ENCODE measurements at places on chromosomes 11 and 22.

GRCh38 chr22:35972559-35972958 is 56.1 kb downstream of the RBFOX2 start:
- DNase-seq = no peak

GRCh38 chr11:111540114-111540936 is at the start of gene LAYN:
Gene LAYN, plus strand, starts transcription at chr11:111540720. Its CDS starts 124 bp downstream, at chr11:111540844.
- DNase-seq = no peak

GRCh38 chr11:59954219-59954847 is 9.5 kb upstream of the OOSP4A start:
- no peak for DNase-seq

- no peak for DNase-seq
Measured at GRCh38 chr11:66901964-66902390, 45.1 kb downstream of the LRFN4 start.

- no peak for DNase-seq
Measured at GRCh38 chr11:83521647-83522596, 235.8 kb upstream of the CCDC90B start.

DNA sequence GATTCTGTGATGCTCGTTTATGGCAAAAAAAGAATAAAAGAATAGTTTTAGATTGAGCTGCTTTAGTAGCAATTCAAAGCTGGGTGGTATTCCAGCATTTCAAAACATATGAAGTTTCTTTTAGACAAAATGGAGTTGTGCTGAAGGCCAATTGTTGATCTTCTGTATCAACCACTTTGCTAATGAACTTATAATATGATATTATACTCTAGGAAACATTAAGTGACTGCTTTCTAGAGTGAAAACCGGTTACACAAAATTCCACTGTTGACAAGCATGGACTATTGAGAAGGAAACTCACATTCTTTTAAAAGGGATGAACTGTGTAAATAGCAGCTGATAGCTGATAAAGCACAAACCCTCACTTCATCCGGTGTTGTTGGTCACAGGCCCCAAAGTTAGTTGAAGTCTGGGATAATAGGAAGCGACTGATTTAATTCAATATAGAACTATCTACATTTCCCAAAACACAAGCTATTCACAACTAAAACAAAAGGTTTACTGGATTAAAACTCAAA is 255.1 kb downstream of the CADM1 start:
- DNase-seq = no peak

- DNase-seq = no peak
Measured at GRCh38 chr11:57473285-57473841, 13.0 kb downstream of the RTN4RL2 start.

GRCh38 chr11:121449123-121449522 is 3.0 kb upstream of the SORL1 start:
- no peak for DNase-seq

DNA sequence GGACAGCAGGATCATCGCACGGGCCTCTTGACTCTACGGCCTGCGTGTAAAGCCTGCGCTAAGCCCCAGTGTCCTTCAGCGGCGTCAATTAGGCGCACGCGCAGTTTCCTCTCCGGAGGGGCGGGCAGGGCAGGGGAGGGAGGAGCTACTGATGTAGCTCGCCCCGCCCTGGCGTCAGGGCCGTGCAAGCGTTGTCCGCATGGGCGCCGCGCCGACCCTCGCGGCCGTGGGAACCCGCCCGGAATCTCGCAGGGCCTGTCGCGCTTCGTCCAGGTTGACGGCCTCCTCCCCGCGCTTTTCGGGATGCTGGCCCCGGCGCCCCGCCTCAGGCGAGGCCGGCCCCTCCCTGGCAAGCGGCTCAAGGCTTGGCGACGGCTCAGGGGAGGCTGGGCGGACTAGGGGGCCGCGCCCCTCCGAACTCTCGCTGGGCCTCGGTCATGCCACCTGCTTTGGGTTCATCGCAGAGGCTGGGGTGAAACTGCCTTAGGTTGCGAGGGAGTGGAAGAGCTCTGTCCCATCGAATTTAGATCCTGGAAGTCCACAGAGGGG is 61.1 kb downstream of the ST3GAL4 start:
- DNase-seq = peak; percentile 39

DNA sequence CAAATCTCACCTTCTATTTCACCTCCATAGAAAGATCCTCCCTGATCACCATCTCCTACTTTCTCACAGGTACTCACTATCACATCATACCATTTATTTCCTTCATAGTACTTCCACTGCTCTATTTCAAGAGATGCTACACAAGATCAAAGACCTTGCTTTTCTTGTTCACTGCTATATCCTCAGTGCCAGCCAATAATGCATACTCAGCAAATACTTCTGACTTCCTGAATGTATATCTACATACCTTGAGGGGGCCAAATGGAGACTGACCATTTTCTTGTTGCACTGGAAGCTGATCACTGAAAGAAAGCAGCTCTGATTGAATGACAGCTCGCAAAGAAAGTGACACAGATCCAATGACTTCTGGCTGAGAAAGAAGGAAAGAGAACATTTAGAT is 64.7 kb downstream of the C2CD3 start:
- no peak for DNase-seq

- DNase-seq = peak; percentile 22
Measured at GRCh38 chr22:20243537-20244249, 24.4 kb downstream of the RTN4R start.

DNA sequence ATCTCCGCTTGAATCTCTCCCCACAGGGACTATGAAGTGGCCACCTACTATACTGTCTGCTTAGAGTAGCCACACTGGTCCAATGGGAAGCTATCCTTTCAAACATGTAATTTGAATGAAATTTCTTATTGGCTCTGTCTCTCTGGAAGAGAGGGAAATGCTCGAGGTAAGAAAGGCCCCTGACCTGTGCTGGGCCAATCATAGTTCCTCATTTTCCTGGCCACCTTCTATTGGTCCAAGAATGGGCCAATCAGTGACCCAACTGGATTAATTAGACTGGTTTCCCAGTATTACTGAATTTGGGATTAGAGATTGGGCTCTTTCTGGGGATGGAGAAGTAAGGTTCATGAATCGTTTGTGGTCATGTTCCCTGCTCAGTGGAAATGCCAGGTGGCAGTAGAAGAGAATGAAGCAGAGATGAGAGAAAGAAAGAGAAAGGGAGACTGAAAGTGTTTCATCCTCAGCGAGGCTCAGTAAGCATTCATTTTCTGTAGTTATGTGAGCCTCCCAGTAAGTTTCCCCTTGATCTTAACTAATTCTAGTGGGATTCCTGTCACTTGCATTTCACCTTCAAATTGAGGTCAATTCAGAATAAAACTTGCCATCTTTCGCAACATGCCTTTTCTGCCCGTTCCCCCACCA is 8.4 kb upstream of the MMP20 start:
- DNase-seq = no peak

DNA sequence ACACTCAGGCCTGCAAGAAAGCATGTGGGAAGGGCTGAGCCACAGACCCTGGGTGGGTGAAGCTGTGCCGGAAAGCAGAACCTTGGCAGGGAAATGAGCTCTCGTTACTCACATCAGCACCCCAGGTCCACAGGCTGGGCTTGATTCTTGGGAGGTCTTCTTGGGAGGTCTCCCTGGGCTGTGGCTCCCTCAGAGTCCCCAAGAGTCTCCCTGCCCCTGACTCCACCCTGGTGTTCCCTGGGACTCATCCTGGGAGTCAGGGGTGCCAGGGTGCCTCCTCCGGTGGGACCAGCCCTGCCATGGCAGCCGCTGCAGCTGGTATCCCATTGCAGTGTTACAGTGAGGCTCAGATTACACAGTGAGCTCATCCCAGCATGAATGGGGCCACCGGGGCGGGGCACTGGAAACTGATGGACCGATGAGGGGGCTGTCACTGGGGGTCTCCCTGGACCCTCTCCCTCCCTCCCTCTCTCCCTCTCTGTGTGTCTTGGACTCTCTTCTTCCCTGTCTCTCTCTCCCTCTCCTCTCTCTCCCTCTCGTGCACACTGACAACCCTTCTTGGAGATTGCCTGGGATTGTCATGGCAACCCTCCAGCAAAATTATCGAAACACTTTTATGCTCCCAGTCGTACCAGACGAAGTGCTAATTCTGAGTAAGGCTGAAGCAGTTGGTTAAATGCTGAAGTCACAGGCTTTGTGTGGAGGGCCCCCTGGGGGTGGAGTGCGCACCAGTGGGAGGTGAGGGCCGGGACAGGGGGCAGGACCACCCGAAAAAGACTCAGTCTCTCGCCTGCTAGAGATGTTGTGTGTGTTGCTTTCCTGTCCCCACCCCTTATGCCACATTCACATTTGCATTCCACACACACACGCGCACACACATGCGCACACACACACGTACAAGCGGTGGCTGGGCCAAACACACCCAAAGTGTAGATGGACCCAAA is 8.6 kb upstream of the C11orf96 start:
- DNase-seq = no peak

DNA sequence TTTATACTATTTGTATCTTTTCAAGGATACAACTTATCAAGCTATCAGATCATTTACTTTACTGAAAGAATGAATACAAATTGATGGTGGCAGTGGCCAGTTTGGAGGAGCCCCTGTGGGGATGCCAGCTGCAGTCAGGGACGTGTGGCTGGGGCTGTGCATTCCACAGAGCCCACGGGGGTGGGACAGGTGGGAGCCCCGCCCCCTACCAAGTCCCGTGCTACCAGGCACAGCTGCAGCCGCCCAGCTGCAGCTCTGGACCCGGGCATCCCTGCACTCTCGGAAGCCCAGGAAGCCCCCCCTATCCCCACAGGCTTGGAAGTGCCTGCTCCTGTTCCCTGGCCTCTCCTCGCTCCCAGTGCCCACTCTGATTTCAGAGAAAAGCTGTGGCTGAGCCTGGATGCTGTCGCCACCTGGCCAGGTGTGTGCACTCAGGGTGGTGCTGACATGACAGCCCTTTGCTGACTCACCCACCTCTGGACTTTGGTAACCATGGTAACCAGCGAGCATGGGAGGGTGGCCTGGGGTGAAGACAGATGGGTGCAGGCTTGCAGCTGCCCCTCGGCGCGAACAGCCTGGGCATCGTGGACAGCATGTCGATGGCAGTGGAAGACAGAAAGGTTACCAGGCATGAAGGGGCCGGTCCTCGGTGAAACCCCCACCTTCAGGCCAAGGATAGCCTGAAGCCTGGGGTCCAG is 138.1 kb downstream of the SBF2 start:
- DNase-seq = no peak

DNA sequence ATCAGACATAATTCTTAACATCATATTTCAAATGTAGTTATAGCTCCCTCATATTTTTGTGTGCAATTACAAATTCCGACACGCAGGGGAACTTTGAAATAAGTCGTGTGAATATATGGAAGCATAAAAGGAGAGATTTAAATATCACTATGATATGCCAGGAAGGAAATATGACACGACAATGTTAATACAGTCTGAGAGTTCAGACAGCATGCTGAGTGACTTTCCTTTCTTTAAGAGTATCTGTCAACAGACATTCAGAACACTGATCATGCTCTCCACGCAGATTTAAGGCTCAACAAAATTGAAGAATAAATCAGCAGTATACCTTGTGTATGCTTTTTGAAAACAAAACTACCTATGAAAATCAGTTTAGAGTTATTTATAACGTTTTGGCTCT is 232.6 kb upstream of the CARD18 start:
- DNase-seq = no peak

DNA sequence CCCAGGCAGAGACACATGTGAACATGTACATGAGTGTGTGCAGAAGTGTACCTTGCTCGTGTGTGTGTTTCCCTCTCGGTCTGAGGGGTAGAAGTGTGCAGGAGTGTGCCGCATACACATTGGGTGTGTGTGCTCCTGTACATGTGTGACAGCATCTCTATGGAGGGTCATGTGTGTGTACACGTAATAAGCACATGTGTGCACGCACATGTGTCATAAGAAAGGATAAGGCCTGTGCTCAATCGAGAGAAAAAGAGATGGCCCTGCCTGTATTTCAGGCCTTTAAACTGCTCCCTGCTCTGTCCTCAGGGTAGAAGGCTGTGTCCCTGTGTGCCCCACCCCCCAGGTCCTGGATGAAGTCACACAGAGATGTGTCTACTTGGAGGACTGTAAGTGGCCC is 61.8 kb downstream of the OTOG start:
- no peak for DNase-seq

Measured in stimulated activated CD8-positive, alpha-beta memory T cell treated with anti-CD3 and anti-CD28 coated beads, Interleukin-7, amount 100 ng/mL, for 1 hour (primary cell).